Right ventricle myocardium superior (tissue), 1 donor: ENCODE measurements at places on chromosomes 5 and 9. TPM values are rescaled to one million over a fixed set of nuclear protein-coding genes. Genes with fewer than 3 reads are reported as not detected.

- DNase-seq, result peak; percentile 48
These were observed 94.4 kb upstream of the ITGA1 start for GRCh38 chr5:52693280-52693679.

- peak; percentile 71 for DNase-seq
These were observed 65.4 kb upstream of the TNFSF8 start for GRCh38 chr9:114995681-114996221.

DNA sequence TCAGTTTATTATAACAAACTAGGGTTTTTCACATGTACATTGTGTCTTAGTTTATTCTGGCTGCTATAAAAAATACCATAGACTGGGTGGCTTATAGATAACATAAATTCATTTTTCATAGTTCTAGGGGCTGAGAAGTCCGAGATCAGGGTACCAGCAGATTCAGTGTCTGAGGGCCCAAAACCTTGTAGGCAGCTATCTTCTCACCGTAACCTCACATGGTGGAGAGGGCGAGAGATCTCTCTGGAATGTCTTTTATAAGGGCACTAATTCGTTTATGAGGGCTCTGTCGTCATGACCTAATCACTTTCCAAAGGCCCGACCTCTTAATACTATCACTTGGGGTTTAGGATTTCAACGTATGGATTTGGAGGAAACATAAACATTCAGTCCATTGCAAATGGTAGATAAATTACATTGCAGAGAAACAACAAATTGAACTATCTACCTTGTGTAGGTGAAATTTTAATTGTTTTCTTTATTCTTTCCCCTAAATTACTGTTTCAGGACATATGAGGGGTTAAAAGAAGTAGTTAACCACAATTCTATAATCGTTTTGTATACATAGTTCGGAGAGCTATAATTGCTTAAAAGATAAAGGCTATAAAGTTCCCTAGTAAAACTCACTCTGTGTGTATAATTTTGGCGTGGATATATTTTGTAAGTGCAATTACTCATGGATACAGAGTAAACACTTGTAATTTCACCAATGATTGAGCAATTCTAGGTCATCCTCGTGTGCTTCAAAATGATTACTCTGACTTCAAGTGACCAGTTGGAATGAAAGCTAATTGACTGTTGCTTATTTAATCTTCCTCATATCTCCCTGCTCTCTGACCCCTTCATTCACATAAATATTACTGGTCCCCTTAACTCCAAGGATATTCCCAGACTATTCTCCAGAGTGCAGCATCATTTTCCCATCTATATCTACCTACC is 247.5 kb upstream of the TMEM161B start:
- no peak for DNase-seq

- no peak for DNase-seq
These were observed 174.6 kb upstream of the ZNF608 start for GRCh38 chr5:124920909-124921666.

DNA sequence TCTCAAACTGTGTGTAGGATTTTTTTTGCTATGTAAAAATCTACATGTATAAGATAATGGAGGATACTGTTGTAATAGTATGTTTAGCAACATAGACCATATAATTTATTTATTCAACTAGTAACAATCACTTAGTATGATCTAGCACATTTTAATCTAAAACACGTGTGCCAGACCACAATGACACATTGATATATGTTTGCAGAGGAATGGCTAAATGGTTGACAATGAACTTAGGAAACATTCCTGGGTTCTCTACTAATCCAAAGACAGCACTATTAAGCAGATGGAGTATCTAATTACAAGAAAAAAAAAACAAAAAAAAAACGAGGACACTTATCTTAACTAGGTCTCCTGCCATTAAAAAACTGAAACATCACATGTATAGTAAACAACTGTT is 261.7 kb upstream of the PAPPA start:
- DNase-seq, result no peak

DNA sequence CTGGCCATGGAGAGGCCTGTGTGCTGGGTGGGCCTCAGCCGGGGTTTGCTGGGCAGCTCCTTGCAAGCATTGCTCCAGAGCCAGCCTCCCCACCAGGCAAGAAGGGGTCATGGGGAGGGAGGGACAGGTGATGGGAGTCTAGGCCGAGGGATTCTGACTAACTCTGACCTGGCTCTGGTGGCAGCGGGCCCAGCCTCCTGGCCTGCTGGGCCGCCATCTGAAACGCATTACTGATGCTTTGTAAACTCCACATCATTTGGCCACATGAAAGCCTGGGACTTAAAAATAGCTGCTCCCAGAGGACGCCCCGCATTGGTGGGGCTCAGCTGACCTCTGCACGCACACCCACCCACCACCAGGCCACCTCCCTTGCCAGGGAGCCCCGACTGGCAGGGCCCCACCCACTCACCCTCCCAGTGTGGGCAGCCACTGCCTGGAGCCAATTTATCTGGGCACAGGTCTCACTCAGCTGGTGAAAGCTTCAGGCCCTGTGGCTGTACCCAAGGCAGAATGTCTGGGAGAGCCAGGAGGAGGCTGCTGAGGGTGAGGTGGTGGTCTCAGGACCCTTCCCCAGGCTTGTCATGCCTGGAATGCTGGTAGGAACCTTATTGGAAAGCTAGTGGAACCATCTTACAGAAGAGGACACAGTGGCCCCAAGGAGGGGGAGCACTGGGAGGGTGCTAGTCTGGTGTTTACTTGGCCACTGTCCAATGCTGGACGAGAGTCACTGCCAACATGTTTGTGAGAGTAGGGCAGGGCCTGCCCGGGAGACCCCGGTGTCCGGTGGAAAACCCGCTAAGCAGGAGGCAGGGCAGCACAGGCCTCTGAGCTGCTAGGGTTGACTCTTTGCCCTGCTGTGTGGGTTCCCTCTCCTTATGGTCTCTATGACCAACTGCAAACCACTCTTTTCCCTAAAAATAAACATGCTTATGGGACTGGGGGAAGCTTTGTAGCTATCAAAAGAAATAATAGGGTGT is 10.8 kb downstream of the TCF7 start:
- DNase-seq, result no peak

DNA sequence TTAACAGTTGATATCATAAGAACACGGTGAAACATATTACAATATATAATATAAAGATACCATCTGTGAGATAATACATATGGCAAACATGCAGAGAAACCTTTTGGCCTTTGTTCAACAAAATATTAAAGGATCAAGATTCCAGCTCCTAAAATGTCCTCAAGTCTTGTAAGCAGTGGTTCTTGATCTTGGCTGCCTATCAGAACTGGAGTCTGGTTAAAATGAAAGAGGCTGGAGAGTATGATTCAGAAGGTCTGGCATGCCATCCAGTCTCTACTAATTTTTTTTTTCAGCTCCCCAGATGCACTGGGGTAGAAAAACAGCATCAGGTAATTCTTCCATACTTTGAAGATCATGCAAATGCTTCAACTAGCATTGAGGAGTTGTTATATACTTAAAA is 83.2 kb downstream of the TNC start:
- DNase-seq, result no peak

- peak; percentile 36 for DNase-seq
These were observed 22.6 kb upstream of the SLC6A19 start for GRCh38 chr5:1178529-1179382.

DNA sequence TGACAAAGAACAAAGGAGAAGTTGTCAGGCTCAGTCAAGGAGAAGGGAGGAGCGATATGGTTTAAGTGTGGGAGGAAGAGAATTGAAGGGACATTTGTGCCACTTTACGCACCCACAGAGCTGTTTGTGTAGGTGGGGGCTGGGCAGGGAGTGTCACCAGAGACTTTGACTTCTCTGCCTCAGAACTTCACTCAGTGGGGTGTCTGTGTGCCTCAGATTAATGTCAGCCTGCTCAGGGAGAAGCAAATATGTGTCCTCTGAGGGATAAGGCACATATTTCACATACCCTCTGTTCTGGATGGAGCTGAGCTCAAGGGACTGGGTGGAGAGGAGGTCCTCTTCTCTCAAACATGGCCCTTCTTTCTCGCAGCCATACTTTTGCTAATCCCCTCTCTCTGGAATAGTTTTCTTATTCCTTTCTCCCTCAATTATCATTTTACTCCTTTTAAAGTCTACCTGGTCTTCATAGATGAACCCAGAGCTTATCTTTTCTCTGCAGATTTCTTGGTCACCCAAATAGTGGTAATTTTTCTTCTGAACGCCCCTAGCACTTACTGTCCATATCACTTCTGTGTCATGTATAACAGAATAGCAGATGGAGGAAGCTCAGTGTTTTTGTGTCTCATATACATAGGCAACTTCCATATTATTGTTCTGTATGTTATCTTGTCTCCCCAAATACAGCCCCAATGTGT is 77.0 kb downstream of the IQGAP2 start:
- DNase-seq, result no peak

Gene IFNE
- not detected for total RNA-seq

Gene GHR
- 12.8 TPM for total RNA-seq
